ENCODE measurements at places on chromosomes 7 and 10.

DNA sequence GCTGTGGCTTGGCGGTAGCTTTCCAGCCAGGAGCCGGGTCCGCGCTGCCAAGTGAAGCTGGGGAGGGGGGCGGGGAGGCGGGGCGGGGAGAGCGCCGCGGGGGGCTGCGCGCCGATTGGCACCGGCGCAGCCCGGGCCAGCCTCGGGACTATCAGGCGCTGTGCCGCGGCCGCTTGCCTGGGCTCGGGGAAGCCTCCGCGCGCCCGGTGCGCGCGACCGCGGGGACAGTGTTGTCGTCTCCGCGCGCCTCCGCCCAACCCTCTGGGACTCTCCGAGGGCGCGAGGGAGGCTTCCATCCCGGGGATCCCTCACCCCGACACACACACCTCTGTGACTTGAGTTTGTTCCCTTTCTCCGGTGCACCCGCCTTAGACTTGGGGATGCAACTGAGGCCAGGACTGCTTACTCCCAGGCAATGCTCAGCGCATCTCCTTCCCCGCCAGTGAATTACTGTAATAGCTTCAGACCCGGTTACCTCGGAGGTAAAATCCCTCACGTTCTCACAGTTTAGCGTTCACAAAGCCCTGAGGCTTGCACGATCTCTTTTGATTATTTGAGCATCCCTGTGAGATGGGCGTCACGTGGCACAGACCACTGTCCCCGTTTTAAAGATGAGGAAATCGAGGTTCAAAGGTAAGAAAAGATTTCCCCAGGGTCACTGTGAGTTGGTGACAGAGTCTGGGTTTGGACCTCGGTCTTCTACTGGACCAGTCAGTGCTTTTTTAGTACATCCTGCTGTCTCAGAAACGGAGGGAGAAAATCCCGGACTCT is at the start of gene NKX1-2:
Gene NKX1-2, minus strand, starts transcription at position 24 of the 771 bp plus-strand sequence. CDS start 92 bp downstream, outside the sequence.
- DNase-seq = no peak

DNA sequence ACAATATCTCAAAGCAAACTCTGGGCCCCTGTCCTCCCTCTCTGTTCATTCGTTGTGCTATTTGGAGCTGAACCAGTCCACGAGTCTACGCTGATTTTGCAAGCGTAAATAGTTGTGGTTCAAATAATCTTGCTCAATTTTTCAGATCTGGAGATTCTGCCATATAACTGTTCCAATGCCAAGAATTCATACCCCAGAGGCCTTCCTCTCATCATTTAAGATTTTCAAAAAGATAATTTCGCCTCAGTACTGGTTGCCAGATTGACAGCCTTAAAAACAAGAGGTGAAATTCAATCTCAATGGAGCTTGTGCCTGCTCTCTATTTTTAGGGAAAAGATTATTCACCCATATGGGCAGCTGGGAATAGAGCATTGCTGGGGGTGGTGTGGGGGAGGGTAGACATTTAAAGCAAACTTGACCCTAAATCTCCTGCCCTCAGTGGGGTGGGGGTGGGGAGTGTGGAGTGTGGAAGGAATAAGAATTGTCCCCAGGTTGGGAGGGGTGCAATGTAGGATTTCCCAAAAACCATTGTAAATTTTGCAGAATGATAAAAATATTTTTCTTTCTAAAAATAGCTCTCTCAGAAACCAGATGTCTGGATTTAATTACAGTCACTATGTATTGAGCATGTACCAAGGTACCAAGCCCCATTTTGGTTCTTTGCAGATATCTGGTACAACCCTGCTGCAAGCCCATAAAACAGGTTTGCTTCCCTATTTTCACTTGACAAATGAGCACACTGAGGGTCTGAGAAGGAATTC is 104.7 kb upstream of the EEPD1 start:
- DNase-seq = no peak

DNA sequence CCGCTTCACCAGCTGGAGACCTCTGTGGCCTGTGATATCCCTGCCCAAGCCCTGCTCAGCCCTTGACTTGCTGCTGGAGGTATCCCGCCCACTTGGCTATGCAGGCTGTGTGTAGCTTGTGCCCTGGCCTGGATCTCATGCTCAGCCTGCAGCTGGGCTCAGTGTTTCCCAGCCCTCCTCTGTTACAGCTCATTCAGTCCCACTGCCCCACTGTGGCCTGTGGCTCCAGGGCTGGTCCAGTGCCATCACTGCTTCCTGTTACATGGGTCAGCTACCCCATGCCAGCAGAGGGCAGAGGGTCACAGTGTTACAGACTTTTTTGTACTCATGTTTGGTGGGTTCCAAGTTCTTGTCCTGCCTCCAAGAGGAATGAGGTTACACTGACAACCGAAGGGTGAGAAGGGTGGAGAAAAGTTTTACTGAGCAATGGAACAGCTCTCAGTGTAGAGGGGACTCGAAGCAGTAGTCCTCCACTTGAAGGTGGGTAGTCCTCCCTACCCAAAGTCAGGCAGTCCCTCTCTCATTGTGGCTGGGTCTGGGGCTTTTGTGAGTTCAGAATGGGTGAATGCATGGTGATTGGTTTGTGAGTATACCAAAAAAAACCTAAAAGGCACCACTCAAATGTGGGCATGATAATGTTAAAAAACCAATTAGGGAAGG is 100.4 kb downstream of the ANKRD7 start:
- DNase-seq = no peak

DNA sequence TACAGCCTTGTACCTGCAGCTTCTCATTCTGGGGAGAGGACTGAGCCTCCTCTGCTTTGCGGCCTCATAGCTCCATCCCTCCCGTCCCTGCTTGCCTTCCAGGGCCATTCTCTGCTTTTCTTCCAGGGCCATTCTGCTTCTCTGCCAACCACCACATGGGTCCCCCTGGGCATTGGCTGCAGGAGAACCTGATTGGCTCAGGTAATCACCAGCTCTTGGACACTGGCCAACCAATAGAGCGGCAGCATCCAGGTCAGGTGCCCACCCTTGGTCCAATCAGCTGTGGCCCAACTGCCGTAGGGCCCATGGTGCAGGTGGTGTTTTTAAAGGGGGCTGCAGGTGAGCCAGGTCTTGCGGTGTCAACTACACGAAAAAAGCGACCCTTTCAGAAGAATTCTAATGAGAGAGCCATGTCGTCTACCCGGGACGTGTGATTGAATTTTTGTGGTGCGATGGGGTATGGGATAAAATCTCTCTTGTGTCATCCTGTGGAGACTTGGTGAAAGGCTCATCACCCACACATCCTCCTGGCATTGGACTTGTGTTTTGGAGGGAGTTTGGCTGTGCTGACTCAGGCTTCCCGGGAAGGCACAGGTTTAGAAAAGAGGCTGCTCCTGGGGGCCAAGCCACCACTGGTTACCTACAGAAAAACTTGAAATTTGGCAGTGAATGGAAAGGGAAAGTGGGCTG is 46.0 kb upstream of the PODXL start:
- DNase-seq = no peak

GRCh38 chr7:106216923-106217542 is 67.8 kb downstream of the NAMPT start:
- DNase-seq = no peak

- DNase-seq = no peak
Measured at GRCh38 chr10:116785282-116785681, 42.9 kb upstream of the HSPA12A start.

DNA sequence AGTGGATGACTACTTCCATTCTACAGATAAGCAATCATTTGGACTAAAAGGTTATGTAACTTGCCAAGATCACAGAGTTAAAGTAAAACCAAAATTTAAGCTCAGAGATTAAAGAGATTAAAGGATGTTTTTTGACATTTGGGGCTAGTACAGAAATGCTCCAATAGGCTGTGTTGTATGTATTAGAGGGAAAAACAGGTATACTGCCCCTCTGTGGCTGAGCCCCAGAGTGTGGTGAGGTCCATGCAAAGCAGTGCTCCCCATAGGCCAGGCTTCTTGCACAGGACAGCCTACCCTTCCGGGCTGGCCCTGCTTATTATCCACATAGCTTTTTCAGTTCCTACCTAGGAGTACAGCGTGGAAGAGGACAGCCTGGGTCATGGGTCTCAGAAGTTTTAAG is 322.8 kb downstream of the POM121L12 start:
- DNase-seq = no peak

DNA sequence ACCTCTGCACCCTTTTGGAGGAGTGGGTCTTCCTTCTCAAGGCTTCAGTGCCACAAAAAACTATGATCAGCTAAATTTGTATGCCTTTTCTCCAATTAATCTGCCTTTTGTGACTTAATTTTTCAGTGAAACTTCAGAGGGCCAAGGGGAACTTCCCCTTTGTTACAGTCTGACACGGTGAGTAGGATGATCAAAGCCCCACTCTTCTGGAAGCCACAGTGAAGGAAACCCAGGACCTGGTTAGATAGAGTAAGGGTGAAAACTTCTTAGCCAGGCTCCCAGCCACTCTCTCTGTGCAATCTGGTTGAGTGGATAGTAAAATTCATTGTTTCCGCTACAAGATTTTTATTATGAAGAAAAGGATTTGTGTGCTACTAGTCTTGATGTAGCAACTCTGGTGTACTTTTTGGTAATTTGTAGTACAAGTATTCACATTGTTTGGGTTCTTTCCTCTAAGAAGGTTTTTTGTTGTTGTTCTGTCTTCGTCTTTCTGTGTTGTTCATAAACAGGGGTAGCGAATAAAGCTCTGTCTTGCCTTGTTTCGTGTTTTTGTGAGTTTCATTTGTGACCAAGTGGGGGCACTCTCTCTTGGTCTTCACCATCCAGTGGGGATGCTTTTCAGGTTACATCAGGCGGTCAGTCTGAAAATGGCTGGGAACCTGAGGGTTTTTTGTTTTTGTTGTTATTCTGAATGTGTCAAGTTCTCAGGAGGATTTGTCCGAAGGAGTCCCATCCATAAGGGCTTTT is 268.5 kb upstream of the NPSR1 start:
- DNase-seq = no peak

DNA sequence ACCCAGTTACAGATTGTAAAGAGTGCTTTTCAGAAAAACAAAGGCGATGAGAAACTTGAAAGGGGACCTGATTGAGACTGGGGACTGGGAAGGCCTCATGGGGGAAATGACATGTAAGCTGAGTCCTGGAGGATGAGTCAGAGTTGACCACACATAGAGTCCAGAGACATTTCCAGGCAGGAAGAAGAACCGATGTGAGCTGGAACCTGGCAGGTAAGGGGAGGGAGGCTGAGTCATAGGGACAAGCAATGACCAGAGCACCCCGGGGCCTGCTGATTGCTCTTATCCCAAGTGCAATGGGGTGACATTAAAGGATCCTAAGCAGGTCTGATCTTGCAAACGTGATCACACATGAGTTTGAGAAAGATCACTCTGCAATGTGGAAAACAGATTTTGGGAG is 11.7 kb downstream of the TLL2 start:
- DNase-seq = no peak

DNA sequence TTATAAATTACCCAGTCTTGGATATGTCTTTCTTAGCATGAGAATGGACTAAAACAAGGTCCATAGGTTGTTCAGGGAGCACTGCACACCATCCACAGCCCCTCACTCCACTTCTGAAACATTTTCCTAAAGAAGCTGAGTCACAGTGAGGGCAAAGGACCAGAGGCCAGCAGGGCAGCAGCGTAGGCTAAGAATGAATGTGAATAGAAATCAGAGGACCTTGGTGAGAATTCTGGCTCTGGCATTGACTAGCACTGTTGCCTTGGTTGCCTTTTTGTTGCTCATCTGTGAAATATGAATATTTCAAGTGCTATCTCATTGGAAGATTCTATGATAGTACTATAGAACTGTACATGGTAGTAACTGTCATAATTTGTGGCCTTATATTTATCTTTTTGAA is 41.7 kb upstream of the TOMM7 start:
- no peak for DNase-seq

GRCh38 chr10:119898577-119898976 is 6.0 kb downstream of the SEC23IP start:
- DNase-seq = no peak

DNA sequence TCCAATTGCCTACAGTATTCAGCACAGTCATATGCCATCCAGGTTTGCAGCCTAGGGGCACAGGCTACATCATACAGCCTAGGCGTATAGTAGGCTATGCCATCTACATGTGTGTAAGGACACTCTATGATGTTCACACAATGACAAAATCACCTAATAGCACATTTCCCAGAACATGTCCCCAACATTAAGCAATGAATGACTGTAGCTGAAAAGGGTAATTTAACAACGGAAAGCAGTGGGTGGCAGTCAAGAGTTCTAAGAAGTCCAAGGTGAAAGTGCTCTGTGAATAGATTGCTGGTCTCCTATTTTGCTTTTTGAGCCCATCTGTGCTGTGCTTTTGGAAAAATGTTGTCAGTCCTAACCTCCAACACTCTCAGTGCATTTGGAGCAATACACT is 162.6 kb downstream of the KLF6 start:
- no peak for DNase-seq

GRCh38 chr7:102270178-102270887 is 16.3 kb upstream of the SH2B2 start:
- no peak for DNase-seq

DNA sequence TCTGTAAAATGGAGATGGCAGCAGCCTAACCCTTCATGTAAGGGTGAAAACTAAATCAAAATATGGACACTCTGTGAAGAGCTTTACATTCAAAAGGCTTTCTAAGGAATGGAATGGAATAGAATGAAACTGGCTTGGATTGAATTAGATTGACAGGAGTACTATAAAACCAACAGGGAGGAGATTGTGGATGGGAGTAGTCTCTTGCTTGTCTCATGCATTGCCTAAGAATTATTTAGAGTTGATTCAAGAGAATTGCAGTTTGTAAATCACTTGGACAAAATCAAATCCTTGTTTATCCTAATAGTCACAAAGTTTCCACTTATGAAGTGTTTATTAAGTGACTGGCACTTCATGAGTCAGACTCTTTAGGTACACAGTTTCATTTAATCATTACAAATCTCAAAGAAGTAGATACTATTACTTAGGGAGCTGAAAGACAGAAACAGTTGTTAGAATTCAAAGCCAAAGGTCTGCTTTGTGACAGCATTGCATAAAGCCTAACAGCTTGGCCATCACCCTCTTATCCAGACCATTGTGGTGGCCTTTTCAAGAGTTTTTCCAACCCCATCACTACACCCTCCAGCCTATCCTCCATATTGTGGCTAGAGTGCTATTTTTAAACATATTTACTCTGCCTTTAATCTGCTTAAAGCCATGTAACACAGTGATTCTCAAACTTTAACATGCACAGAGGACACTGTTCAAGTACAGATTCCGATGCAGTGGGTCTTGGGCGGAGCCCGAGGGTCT is 91.9 kb upstream of the GHITM start:
- no peak for DNase-seq

DNA sequence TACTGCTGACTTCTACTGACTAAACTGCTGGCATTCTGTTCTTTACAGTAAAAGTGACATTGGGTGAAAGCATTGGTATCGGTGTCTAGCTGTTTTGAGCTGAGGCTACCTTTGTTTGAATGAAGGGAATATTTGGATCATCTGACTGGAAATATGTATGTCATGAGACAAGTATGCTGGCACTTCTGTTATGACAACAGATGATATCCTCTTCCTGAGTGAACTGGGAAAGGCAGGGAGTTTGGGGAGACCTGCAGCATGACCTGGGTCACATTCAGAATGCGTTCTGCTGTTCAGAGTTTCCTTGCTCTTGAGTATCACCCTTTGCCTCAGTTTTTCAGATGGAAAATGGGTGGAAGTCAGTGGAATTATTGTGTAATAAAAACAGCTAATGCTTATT is 81.8 kb downstream of the PLCE1 start:
- DNase-seq = no peak

Data from stimulated activated CD8-positive, alpha-beta memory T cell treated with anti-CD3 and anti-CD28 coated beads, Interleukin-2, amount 100 ng/mL, for 48 hours (primary cell).